Amniotic epithelial cell (primary cell): ENCODE measurements at places on chromosomes 11 and 22.

DNA sequence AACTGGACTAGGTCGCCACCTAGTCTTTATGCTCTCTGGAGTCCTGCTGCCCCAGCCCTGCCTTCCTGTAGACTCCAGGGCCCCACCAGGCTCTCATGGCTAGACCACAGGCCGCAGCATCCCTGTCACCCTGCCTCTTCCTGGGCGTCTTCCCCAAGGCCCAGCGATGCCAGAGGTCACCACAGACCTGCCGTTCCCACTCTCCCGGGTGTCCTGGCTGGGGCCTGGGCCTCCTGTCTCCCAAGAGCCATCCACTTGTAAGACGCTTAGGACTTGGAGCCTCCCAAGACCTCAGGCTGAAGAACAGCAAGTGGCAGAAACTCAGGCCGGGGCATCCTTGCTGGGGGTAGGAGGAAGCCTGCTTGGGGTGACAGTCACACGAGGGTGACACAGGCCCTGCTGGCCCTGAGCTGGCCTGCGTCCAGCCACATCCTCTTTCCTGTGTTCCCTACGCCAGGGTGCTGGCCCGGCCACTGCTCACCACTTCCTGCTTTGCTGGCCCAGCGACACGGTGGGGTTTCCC, 2.0 kb upstream of the TCIRG1 start:
- no peak for DNase-seq

GRCh38 chr11:115256397-115257197, 247.6 kb downstream of the CADM1 start:
- DNase-seq = no peak

- DNase-seq = peak; percentile 90
Observed at GRCh38 chr11:63573881-63574855, 11.0 kb upstream of the PLAAT2 start.

DNA sequence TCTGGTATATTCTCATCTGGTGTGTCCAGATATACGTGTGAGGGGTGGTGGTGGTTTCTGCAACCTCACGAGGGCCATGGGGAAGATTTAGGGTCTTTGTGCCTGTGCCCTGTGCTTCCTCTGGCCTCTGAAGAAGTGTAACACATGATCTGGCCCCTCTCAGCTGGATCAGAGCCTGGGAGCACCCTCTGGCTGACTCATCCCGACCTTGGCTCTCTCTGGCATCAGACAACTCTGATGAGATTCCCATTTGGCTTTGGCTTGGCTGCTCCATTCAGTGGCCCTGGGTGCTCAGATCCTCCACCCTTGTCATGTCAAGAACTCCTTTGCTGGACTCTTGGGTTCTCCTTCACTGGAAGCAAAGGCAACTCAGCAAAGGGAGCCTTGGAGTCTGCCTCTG, 45.2 kb downstream of the RASSF10 start:
- no peak for DNase-seq

DNA sequence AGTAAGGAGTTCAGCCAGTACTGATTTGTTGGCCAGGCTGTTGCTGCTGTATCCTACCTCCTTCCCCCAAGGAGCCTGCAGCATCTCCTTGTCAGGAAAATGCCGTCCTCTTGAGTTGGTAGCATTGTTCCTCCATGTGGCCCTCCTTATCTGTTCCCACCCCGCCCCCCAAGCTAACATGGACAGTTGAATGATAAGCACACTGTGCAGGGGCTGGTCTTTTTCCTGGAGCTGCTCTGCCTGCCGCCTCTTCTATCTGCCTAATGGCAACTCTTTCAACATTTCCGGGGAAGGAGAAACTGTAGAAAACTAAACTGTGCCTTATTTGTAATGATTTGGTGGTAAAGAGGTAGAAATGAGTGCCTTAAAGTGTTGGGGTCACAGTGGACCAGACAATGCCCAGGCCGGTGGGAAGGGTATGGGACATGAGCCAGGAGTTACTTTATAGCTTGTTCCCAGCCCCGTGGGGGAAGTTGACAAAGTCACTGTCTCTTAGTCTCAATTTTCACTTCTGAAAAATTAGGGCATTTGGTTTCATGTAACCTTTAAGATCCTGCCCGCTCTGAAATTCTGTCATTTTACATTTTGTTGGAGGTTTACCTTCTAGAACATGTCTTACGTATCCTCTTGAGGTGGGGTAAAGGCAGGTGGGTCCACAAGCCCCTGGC, 4.5 kb downstream of the FAM118A start:
- no peak for DNase-seq

GRCh38 chr11:111303461-111303860, 5.1 kb downstream of the POU2AF3 start:
- DNase-seq = no peak

DNA sequence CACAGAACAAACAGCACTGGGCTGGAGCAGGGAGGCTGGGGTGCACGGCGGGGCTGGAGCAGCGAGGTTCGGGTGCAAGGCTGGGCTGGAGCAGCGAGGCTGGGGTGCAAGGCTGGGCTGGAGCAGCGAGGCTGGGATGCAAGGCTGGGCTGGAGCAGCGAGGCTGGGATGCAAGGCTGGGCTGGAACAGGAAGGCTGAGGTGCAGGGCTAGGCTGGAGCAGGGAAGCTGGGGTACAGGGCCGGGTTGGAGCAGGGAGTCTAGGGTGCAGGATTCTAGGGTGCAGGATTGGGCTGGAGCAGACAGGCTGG, 198.5 kb downstream of the BRD1 start:
- DNase-seq = no peak

- no peak for DNase-seq
Observed at GRCh38 chr22:23818541-23818940, 20.3 kb downstream of the DERL3 start.

GRCh38 chr11:72864702-72865655, 50.8 kb downstream of the ATG16L2 start:
- DNase-seq = peak; percentile 60

DNA sequence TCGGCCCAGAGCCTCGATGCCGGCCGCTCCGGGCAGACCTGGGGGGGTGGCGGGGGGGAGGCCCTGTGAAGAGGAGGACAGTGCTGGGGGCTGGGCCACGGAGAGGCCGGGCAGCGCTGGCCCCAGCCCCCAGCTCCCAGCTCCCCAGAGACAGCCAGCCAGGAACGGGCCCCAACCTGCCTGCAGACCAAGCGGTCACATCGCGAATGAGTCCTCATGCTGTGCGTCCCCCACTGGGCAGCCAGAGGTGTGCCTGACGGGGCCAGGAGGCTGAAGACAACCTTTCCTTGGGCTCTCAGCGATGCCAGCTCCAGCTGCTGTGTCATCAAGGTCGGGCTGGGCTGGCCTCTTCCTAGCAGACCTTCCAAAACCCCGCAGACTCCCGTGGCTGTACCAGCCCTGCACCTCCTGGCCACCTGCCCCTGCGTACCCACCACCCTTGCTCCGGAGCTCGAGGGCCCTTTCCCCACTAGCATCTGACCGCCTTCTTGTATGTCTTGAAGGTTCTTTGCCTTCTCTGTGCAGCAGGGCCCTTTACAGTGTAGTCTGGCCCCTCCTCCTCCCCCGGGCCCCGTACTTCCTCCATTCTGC, 88.4 kb downstream of the CDKN1C start:
- DNase-seq = no peak

- peak; percentile 76 for DNase-seq
Observed at GRCh38 chr11:99199341-99199740, 178.6 kb downstream of the CNTN5 start.

DNA sequence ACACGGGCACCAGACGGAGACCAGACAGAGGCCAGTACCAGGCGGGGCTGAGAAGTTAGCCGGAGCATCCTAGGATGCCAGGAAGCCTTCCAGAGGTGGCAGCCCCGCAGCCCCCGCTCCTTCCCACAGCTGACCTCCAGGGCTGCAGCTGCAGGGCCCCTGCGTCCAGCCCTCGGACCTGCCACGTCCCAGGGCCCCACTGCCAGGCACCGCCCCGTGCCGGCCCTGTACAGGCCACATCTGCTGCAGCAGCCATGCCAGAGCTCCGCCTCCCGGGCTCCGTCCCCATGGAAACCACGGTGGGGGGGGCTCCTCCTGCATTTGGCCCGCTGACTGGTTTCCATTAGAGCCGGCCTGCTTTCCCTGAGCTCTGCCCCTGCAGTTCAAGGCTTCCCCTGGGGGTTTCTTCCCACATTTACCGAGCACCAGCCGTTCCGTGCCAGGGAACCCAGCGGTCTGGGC, 62.5 kb upstream of the PPARA start:
- peak; percentile 85 for DNase-seq

DNA sequence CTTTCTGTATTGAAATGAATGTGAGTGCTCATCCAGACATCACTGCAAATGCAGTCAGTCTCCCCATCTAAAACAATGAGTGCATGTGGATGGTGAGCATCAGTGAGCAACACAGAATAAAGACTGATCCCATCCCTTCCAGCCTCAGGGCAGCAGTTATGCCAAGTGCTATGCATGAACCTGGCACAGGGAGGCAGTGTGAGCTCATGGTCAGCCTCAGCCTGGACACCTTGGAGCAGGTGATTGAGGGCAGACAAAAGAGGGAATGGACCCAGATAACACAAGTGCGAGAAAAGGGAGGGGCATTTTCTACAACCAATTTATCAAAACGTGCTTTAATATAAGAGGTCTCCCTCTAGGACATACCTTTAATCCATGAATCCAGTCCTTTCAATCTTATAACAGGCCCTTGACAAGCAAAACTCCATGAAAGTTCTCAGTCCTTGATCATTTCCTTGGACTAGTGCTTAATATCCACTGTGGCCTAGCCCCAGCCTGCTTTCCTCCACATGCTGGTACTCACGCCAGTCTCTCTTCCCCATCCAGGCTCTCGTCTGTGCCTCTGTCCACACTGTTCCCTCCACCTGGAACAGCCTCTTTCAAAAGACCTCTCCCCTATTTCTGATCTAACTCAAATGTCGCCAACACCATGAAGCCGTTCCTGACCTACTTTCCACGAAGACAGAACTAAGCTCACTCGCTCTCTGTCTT, 50.5 kb upstream of the LRRC55 start:
- DNase-seq = peak; percentile 25

DNA sequence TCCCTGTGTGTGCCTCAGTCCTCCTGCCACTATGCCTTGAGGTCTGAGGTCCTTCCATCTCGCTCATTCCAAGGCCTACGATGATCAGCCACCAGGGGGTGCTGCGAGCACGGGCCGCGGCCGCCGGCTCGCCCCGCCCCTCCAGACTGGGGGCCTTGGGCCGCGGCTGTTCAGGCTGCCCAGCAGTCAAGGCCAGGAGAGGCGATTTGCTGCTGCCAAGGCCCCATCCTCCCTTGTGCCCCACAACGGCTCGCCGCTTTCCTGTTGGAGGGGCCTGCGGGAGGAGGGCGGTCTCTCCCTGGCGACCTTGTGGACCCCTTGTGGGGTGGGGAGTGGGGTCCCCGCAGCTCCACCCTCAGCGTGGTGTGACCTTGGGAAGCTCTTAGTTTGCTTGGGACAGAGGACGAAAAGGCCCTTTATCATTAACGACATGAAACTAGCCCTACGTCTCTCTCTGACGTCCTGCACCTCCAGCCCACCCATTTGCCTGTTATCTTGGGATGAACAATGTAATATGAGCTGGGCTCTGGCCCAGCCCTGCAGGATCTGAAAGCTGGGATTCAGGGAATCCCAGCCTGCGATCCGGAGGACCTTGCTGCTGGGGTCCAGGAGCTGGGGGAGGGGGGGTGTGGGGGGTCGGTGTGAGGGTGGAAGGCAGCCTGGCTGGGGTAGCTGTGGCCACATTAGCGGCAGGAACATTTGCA, 5.3 kb upstream of the GALR3 start:
- peak; percentile 83 for DNase-seq

GRCh38 chr11:131198161-131199014, 172.0 kb upstream of the NTM start:
- no peak for DNase-seq

DNA sequence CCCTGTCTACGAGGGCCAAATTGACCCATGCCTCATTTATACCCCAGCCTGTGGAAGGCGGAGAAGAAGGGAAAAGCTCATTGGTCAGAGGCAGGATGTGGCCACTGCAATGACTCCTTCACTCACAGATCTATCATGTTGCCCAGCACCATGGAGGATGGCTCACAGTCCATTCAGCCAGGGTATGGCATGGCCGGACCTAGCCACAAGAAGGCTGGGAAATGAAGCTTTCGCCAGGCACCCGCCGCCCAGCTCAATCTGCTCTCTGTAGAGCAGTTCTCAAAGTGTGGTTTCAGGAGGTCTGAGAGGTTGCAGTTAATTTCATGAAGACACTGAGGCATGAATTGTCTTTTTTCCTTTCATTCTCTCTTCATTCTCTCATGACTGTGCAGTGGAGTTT, 40.6 kb upstream of the LINC01488 start:
- no peak for DNase-seq

- DNase-seq = no peak
Observed at GRCh38 chr11:107274138-107274537, 183.5 kb downstream of the CWF19L2 start.

DNA sequence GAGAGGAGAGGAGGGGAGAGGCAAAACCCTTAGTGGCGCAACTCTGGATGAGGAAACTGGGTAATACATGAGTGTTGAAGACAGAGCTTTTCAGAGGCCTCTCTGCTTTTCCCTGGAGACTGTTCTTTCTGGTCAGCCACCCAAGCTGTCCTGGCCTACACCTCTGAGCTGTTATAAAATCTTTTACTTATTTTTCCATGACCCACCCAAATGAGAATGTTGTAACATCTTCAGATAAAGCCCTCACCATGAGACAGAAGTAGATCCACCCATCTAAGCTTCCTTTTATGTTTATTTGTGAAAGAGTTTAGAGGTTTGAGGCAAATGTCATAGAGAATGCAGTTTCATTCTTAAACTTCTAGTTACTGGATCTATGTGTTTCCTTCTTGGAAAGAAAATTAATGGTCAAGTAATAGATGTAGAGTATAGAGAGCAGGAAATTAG, 20.3 kb upstream of the APLP2 start:
- DNase-seq = peak; percentile 7

- no peak for DNase-seq
Observed at GRCh38 chr11:18972336-18972735, 33.1 kb upstream of the MRGPRX1 start.

DNA sequence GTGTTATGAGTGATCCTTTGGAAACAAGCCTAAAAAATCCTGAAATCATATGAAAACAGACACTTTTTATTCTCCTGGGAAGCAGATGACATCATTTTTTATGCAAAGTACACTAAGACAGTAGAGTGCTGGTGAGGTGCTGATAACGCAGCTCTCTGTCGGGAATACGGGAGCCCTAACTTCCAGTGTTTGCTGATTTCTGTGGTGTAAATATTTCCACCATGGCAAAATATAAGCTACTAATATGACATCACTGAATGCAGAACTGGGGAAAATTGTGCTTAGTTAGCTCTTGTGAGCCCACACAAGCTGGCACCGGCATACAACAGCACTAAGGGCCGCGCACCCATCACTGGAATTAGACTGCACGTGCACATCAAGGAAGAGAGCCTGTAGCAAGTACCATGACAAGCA, 82.6 kb downstream of the FAM76B start:
- DNase-seq = no peak

DNA sequence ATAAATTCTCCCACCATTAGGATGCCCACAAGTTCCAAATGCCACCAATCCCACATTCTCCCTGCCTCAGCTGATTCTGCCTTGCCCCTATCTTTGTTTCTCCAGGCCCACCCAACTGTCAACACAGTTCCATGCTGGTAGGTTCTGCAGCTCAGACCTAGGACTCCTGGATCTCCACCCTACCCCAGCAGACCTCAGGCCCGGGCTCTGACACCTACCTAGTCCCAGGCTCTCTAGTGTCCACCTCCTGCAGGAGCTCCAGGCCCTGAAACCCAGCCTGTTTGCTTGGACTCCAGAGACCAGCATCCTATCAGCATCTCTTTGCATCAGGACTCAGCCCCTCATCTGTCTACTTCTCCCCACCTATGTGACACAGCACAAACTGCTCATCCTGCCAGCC, 86.5 kb downstream of the PDE2A start:
- DNase-seq = no peak
